NCI-H1436 treated with DMSO at 0.1 percent for 48 hours (cell line): ENCODE measurements at places on chromosomes 1 and 21.

DNA sequence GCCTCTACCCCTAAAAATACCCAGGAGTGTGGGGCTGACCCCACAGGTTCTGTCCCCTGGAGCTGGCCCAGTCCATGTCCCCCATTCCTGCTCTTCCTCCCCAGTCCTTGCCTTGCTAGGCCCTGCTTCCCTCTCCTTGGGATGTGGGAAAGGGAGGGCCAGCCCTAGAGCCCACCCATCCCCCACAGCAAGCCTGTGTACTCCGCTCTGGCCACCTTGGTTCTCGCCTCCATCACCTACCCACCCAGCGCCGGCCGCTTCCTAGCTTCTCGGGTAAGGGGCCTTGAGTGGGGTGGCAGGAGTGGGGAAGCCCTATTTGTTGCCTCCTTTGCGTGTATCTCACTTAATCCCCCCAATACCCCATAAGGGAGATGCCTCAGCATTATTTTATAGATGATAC lies 6.7 kb downstream of the CLCNKB start:
- no peak for DNase-seq

DNA sequence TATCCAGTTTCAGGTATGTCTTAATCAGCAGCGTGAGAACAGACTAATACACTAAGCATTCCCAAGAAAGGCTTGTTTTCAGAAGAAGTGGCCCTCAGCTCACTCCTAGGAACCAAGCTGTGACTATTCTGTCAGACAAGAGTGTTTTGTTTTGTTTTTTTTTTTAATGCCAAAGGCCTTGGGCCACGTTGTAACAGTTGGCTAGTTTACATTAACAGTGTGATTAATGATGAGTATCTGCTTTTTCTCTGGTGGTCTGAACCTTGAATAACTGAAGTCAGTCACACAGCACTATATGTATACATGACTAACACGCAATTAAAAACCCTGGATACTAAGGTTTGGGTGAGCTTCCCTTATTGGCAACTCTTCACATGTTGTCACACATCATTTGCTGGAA lies 21.9 kb downstream of the DPYD start:
- DNase-seq = no peak

GRCh38 chr1:205688171-205689080 lies 8.1 kb upstream of the SLC45A3 start:
- DNase-seq = no peak

GRCh38 chr1:25926731-25927496 lies 20.7 kb upstream of the STMN1 start:
- no peak for DNase-seq

GRCh38 chr1:60428127-60428526 lies 354.6 kb upstream of the C1orf87 start:
- no peak for DNase-seq
